Posterior cingulate gyrus (tissue), 11 donors: ENCODE measurements at places on chromosomes 12 and 14.

DNA sequence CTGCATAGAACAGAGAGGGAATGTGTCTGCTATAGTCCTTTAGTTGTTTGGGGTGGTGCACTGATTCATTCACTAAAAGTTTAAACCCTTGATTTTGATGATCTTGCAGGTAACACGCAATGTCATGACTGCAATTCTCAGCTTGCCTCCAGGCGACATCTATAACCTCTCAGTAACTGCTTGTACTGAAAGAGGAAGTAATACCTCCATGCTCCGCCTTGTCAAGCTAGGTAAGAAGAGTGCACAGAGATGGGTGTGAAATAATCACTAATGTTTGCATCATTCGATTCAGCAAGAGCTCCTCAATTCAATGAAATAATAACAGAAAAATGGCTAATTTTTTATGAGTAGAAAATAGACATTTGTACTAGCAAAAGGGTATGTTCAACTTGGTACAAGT, 203.7 kb downstream of the PTPRO start:
- no peak for DNase-seq

GRCh38 chr14:71166180-71166837, 259.1 kb downstream of the PCNX1 start:
- DNase-seq: no peak

GRCh38 chr12:94898388-94898787, 105.1 kb downstream of the NDUFA12 start:
- no peak for DNase-seq

GRCh38 chr12:18250313-18250916, 10.9 kb upstream of the PIK3C2G start:
- no peak for DNase-seq

GRCh38 chr12:52259657-52260243, 14.7 kb upstream of the KRT86 start:
- peak; percentile 9 for DNase-seq

DNA sequence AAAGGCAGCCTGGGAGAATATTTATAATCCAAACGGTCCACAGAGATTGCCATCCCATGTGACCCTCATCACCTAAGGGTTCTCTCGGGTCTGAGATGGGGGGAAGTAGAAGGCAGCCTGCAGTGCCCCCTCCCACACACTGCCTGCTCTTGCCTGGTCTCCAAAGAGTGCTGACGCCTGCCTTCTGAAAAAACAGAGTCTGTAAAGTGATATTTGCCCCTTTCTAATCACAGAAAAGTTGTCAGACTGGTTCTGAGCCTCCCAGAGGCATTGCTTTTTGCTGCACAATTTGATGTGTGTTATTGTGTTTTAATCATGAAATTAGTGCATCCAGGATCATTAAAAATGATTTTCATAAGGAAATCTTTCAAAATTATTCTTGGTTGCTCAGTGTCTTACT, 59.2 kb downstream of the TMEM30B start:
- DNase-seq: no peak

DNA sequence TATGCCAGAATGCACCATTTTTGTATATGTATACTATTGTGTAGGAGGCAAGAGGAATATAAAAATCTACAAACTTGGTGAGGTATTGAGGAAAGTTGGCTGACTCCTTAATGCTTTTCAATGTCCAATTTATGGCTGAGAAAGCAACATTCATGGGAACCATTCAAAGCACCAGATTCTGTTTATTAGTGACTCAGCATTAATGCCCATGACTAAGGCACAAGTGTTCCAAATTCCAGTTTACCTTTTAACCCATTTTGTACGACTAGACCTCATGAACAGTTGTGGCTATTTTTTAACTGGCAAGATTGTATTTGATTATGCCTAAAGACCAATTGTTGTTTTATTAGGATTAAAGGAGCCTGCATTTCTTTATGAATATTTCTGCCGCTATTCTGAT, 375.4 kb upstream of the ATP2B1 start:
- DNase-seq: no peak

- DNase-seq: no peak
Observed at GRCh38 chr12:3362737-3363136, 128.3 kb upstream of the PRMT8 start.

DNA sequence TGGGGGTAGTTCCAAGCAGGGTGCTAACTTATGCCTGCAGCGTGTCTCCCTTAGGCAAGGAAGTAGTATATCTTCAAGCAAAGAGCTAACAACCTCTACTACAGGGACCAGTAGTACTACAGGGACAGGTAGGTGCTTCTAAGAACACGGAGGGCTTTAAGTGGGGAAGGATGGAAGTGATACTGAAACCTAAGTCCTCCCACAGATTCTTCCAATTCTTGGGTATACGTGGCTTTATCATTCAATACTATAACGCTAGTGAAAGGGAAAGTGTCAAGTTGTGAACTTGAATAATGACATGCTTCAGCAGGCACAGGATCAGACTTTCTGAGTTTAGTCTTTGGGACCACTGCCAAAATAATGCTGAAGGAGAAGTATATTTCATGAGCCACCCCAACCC, 241.7 kb downstream of the CEP128 start:
- DNase-seq: no peak

- DNase-seq: no peak
Observed at GRCh38 chr14:87049950-87050349, 943.0 kb downstream of the GALC start.

GRCh38 chr12:54950071-54950727, 34.4 kb downstream of the TESPA1 start:
- no peak for DNase-seq

GRCh38 chr14:54627540-54628363, 60.8 kb downstream of the SAMD4A start:
- no peak for DNase-seq

DNA sequence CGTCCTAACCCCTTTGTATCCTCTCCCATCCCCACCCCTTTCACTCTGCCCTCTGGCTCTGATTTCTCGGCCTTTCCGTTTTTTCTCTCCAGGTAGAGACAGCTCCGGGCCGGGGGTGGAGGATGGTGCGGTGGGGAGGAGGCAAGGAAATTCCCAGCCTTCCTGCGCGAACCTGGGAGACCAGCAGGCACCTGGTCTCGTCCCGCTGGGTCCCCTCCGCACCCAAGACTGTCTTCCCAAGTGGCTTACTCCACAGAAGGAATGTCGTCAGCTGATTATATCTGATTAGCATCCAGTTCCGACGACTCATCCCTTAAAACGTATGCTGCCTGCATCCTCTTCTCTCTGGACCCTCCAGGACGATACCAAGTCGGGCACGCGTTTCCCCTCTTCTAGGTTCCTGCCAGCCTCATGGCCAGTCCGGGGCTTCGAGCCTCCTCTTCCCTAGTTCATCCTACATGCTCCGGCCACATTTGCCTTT, 42.2 kb upstream of the CAPRIN2 start:
- DNase-seq: no peak

DNA sequence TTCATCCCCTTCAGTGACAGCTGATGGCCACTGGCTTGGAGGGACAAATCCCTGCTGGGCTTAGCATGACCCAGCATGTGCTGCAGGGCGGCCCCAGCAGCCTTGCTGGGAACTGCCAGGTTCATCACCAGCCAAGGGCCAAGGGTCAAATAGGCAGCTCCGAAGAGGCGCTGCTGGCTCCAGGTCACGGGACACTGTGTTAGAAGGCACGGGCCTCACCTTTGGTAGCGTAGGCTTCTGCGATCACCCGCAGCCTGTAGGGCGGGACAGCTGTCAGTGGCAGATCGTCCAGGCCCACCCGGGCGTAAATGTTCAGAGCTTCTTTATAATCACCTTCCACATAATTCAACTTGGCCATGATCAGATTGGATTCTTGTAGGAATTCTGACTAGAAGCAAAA, 35.7 kb downstream of the TTC7B start:
- DNase-seq: no peak

DNA sequence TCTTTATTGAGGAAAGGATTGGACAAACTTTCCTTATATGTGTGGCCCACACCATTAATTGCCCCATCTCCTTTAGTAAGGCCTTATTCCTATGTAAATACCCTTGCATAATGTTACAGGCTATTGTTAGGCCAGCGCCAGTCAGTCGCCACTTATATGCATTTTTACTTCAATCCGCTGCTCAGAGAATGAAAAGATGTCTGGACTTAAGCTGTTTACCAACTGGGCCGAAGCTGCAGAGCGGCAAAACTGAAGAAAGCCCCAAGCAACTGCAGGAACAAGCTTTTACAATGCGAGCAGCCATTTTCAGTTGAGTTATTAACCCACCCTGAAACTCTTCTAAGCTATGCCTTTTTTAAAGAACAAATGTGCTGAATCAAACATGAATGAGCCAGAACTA, 92.1 kb upstream of the OTX2 start:
- no peak for DNase-seq

GRCh38 chr14:23454445-23454856, 15.1 kb upstream of the NGDN start:
- DNase-seq: no peak

DNA sequence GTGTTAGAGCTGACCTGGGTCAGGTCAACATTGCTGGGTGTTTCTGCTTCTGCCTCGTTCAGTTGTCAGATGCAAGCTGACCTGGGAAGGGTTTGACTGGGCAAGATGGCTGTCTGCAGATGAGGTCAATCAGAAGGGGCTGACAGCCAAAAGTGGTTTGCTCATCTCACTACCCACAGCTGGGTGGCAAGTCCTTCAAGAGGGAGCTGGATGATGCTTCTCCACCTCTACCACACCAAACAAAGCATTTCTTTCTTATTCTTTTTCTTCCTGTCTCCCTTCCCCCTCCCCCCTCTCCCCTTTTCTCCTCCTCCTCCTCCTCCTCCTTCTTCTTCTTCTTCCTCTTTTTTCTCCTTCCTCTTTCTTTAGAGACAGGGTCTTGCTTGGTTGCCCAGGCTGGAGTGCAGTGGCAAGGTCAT, 268.2 kb upstream of the PLEKHG7 start:
- no peak for DNase-seq

- DNase-seq: no peak
Observed at GRCh38 chr14:79652513-79653307, 558.6 kb downstream of the DIO2 start.

DNA sequence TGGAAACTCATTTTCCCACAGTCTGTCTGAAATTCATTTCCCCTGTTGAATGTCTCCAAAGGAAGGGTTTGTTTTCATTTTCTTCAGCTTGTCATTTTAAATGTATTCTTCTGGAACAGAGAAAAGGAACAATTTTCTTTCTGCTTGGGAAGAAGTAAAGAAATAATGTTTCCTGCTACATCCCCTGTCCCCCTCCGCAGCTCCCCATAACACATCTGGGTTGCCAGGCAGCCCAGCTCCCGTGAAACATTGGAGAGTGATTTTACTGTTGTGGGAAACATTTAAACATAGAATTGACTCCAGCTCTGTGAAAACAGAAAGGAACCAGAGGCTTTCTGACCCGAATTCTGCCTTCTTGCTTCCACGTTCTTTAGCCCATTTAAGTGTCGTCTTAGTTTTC, 159.5 kb downstream of the TMEM132C start:
- DNase-seq: no peak

GRCh38 chr12:111692575-111693210, 6.8 kb downstream of the ACAD10 start:
- no peak for DNase-seq

- DNase-seq: no peak
Observed at GRCh38 chr12:12804432-12804886, 8.7 kb upstream of the DDX47 start.

GRCh38 chr12:14968478-14968877, 4.4 kb upstream of the PDE6H start:
- no peak for DNase-seq

GRCh38 chr12:116138364-116138763, 139.1 kb downstream of the MED13L start:
- DNase-seq: no peak

GRCh38 chr14:77421201-77421600, 2.1 kb downstream of the NOXRED1 start:
- no peak for DNase-seq

- no peak for DNase-seq
Observed at GRCh38 chr12:109541413-109541726, 31.9 kb downstream of the MMAB start.

- DNase-seq: no peak
Observed at GRCh38 chr14:52332269-52332668, 18.2 kb downstream of the PTGER2 start.
